ENCODE measurements at places on chromosomes 1 and 21.

GRCh38 chr1:156458181-156458503, 42.4 kb downstream of the MEF2D start:
- DNase-seq: no peak

DNA sequence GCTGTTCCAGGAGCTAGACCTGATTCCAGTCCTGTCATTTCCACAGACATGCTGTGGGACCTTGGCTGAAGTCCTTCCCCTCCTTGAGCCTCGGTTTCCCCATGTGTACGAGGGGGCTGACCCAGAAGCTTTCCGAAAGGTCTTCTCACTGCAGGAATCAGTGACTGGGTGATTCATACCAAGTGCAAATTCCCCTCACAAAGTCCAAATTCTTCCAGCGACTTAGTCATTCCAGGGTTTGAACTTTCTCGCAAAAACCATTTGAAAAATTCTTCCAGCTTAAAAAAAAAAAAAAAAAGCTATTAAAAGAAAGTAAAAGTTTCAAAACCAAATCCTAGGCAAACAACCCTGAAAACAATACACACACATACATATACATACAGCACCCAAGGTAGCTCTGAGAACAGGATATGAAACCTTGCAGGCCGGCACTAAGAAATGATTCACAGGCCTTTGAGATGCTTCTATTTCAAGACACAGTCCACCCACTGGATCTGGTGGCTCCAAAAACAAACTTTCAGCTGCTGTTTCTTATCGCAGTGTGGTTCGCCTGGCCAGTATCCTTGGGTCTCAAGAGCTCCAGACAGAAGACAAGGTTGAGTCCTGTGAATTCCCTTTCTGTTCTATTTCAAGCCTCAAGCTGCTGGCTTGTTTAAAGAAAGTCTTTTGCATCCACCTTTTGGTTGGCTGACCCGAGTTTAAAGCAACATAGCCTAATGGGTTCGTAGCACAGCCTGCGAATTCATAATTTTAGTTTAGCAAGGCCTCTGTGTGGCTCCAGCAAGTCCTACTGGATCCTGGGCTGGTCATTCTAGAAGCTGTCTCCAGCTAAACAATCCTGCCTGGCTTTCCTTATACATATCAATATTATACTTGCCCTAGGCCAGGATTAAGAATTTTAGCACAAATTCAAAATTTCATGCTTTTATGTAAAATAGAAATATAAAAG, 18.0 kb upstream of the ID3 start:
- peak; percentile 69 for DNase-seq

DNA sequence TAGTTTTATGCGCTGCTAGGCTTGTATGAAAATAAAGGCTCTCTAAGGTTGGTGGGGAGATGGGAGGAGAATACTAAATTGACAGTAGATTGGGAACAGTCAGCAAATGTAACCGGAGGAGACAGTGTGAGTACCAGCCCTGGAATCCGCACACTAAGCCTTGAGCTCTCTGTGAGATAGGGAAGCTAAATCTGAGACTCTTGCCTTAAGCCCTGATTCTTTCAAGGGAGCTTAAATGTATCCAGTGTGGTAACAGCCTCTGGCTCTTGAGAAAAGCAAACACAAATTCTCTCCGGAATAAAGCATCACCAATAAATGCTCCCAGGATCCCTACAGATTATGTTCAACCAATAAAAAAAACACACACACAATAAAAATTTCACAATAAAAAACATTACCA, 33.0 kb upstream of the PDPN start:
- DNase-seq: no peak

- no peak for DNase-seq
Measured at GRCh38 chr1:67653304-67653703, 31.7 kb upstream of the GADD45A start.

GRCh38 chr1:165917166-165917565, 89.8 kb downstream of the UCK2 start:
- no peak for DNase-seq

DNA sequence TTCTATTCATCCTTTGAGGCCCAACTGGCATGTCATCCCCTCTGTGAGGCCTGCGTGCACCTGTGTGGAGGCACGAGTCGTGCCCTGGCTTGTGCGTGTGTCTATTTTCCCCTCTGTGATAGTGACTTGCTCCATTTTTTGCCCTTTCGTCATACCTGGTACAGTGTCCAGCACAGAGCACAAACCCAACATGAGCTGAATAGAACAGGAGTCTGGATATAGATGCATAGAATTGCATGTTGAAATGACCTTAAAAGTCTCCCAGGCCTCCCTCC, 32.5 kb downstream of the TNNT2 start:
- no peak for DNase-seq

DNA sequence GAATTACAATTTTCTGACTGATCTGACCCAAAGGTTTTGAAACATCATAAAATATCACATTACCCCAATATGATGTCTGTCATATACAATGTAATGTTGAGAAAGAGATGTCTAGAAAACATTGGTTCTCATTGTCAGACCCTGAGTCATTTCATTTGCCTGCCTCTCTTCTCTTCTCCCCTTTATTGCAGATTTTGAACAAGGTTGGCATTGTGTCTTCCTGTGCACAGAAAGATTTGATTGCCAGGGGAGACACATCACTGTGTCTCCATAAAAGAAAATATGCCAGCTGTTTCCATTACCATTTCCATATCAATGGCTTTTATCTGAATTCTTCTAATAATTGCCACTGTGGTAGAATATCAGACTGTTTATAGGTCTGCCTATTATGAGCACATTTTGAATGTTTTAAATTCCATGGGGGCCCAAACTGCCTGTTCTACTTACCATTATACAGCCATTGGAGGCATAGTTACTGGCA, 65.6 kb downstream of the IFI44 start:
- no peak for DNase-seq

- DNase-seq: no peak
Measured at GRCh38 chr1:150256554-150257341, 826 bp upstream of the CA14 start.

GRCh38 chr1:165383067-165383466, 26.6 kb upstream of the LMX1A start:
- no peak for DNase-seq

- no peak for DNase-seq
Measured at GRCh38 chr1:65209005-65209885, 61.2 kb downstream of the AK4 start.

GRCh38 chr1:83011265-83011664, 987.7 kb downstream of the TTLL7 start:
- no peak for DNase-seq

DNA sequence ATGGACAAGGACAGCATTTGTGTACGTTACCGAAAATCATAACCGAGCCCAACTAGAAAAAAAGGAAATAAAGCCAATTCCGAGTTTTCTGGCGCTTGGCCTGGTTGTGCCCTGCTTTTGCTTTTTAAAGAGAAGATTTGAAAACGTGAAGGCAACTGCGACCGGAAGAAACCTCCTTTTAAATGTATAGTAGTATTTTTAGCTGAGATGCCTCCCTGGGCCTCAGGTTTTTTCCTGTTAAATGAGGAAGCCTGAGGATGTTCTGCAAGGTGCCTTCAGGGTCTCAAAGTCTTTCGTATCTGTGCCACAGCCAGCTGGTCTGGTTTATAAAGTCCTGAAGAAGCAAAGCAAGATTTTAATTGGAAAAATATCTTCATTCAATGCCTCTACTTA, 371 bp upstream of the ODF2L start:
- no peak for DNase-seq

GRCh38 chr1:18339161-18339560, 141.6 kb upstream of the KLHDC7A start:
- DNase-seq: no peak

- no peak for DNase-seq
Measured at GRCh38 chr1:76065270-76065669, 9.3 kb upstream of the ST6GALNAC3 start.

DNA sequence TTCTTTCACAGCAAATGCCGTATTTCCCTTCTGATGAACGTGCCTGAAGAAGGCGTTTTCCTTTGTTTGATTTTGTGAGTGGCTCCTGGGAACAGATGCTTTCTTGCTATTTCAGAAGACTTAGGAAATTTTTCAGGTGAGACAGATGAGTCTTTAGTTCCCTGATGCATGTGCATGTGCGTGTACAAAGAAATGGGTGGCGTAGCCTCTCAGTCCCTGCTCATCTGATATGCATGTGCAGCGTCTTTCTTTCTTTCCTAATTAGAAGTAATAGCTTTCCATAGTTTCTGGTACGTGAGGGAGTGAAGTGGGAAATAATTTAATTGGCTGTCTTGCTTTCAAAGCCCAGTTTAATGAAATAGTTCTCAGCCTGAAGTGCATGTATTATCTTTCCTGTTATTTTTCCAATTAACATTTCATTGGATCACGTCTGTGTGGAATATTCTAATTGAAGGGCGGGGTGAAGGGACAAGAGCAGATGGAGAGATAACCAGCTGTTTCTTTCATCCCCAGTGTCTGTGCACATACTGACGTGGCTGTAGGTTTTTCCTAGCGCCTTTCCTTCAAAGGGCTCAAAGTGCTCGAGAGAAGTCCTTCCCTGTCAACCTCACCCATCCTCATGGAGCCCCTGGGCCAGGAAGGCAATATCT, 104.3 kb downstream of the FAM78B start:
- DNase-seq: no peak

DNA sequence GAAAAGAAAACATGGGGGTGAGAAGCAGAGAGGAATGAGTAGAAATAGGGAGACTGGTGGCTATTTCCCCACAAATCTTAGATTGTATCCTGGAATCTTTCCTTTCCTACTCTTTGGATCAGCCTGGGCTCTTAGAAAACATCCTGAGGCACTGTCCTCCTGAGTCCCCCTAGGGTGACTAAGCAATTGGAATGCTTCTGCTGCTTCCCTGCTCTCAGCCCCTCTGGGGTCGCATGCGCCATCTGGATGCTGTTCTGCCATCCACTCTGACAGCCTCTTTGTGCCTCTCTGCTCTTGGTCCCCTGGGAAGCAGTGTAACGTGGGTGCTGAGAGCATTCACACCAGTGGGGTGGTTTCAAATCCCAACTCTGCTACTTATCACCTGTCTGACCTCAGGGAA, 443.0 kb downstream of the SIPA1L2 start:
- DNase-seq: no peak

DNA sequence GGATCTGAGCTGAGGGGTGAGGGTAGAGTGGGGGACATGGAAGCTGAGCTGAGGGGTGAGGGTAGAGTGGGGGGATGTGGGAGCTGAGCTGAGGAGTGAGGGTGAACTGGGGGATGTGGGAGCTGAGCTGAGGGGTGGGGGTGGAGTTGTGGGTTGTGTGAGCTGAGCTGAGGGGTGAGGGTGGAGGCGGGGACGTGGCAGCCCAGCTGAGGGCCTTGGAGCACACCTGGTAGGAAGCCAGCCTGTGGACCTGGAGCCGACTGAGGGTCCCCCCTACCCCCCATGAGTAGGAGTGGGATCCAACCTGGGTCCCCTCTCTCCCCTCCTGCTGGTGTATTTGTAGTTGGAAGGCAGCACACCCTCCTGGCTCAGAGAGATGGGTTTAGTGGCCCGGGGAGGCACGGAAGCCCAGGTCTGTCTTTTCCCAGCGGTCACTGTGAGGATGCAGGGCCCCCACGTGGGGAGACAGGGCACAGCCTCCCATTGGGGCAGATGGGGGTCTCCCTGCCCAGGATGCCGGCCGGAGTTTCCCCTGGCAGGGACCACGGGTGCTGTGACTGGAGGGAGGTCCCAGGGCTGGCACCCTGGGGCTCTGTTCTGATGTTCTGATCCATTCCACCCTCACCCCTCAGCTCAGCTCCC, 13.2 kb upstream of the NPHP4 start:
- no peak for DNase-seq

DNA sequence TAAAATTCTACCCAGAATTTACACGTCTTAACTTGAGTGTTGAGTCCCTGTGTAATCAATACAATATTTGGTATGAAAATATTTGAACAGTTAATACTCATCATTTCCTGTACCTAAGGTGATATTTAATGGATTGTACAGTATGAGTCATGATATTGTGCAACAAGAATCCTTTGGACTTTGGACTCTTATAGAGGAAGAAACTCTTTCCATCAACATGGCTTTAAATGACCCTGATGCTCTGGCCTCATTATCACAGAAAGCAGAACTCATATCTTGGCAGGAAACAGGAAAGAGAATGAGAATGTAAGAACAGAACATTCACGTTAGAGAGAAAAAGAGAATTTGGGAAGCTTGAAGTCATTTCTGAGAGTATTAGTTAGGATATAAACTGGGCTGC, 168.8 kb upstream of the B3GALT2 start:
- DNase-seq: no peak
